GM23248 (cell line): ENCODE measurements at places on chromosomes 12 and 14. TPM values are rescaled to one million over a fixed set of nuclear protein-coding genes. Genes with fewer than 3 reads are reported as not detected.

The TAS2R14 gene
- polyA plus RNA-seq, result 3.0 and 3.4 TPM in 2 replicates

- peak; percentile 84 for DNase-seq
These were observed 200.6 kb downstream of the ANO4 start for GRCh38 chr12:100995201-100995600.

GRCh38 chr14:53743371-53743770, 213.3 kb downstream of the BMP4 start:
- DNase-seq, result no peak

GRCh38 chr12:113905829-113906228, 60.3 kb downstream of the RBM19 start:
- DNase-seq, result no peak

GRCh38 chr12:72468505-72468904, 196.3 kb downstream of the TRHDE start:
- DNase-seq, result no peak

DNA sequence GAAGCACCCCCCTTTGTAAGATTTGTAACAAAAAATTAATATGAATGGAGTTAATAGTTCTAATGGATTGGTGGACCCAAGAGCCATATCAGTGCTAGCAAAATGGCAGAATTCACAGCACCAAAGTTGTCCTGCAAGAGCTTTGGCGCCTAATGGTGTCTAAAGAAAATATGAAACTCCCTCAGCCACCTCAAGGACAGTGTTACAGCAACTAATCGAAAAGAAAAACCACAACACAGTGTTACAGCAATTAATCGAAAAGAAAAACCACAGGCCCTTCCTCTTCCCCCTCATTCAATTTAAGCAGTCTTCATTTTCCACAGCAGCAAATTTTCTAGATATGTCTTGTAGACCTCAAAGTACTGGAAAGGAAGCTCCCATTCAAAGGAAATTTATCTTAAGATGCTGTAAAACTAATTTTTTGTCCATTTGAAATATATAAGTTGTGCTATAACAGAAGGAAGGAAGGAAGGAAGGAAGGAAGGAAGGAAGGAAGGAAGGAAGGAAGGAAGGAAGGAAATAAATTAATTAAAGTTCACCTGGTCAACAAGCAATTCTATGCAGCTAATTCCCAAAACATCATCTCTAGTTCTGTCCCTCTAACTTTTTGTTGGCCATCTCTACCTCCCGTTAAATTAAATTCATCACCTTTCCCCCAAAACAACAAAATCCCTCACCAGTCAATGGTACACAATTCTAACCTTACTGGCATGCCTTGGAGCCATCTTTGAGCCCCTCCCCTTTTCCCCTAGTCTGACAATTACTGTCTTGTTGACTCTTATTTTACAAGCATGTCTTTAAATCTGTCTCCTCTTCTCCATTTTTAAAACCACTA, 17.4 kb downstream of the LRP6 start:
- DNase-seq, result no peak

DNA sequence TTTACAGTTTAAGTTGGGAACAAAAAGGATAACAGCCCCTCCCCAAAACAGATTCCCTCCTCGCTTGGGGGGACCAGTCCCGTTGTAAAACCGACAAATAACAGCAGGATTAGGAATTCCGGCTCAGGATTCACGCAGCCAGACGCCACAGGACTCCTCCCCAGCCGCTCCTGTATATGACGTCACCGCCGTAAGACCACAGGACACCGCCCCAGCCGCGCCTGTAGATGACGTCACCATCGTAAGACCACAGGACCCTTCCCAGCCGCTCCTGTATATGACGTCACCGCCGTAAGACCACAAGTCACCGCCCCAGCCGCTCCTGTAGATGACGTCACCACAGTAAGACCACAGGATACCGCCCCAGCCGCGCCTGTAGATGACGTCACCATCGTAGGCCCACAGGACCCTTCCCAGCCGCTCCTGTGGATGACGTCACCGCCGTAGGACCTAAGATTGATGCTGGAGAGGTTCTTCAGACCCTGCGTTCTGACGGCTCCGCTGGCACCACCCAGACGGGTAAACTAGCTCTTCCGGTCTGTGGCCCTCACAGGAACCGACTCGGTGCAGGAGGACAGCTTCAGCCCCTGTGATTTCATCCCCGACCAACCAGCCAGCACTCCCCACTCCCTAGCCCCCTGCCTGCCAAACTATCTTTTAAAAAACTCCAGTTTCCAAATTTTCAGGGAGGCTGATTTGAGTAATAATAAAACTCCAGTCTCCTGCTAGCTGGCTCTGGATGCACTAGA, 43.9 kb upstream of the FBRSL1 start:
- DNase-seq, result peak; percentile 82

GRCh38 chr12:113200021-113200797, 14.7 kb downstream of the RITA1 start:
- DNase-seq, result no peak

DNA sequence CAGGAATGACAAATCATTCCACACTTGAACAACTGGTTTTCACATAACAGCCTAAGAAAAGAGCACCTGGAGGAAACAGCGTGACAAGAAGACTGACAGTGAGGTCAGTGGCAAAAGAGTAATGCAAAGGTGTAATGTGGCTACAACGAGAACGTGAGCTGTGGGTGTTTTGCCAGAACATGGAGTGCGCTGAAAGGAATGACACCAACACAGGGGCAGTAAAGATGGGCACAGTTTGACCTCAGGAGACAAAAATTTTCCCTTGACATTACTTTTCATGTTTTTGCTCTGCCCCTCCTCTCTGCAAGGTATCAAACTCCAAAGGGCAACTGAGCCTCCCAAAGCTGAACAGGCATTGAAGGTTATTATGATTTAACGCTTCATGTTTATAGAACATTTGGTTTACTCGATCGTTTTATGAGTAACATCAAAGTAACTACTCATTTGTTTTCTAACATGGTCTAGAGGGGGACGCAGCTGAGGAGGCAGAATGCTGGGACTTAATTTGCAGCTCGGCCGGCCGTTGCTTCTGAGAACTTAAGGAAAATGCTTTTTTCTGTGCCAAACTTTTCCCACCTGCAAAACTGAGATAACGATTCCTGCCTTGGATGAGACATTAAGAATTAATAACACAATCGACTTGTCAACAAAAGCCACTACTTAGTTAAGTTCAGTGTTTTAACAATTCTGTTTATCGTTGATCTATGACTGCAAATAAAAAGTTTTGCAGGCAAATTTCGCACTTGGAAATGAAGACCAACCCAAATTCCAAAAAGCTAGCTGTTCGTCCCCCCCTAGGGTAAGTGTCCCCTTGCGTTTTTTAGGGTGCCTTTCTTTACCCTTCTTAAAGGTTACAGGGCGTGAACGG, 954 bp downstream of the HAUS4 start:
- peak; percentile 33 for DNase-seq

The PIANP gene
- polyA plus RNA-seq, result 0.60 and 0.75 TPM in 2 replicates

The DNAI7 gene
- polyA plus RNA-seq, result 0.25 TPM in 1 of 2 replicates, not detected in the other

The LGR5 gene
- polyA plus RNA-seq, result not detected in 2 replicates

DNA sequence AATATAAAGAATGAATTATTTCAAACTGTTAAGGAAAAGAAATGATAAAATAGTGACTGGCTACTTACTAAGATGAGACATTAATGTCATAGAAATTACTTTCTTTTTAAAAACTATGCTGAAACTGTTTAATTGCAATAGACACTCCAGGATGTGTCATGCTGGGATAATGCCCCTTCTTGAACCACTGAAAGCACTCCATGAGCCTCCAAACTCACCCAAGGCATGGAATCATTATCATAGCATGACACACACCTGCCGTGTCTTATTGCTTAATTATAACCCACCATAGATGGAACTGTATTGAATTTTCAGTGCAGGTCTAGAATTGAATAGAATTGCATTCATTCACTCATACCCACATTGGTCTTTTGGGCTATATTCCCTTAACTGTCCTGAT, 4.3 kb downstream of the MBIP start:
- no peak for DNase-seq

DNA sequence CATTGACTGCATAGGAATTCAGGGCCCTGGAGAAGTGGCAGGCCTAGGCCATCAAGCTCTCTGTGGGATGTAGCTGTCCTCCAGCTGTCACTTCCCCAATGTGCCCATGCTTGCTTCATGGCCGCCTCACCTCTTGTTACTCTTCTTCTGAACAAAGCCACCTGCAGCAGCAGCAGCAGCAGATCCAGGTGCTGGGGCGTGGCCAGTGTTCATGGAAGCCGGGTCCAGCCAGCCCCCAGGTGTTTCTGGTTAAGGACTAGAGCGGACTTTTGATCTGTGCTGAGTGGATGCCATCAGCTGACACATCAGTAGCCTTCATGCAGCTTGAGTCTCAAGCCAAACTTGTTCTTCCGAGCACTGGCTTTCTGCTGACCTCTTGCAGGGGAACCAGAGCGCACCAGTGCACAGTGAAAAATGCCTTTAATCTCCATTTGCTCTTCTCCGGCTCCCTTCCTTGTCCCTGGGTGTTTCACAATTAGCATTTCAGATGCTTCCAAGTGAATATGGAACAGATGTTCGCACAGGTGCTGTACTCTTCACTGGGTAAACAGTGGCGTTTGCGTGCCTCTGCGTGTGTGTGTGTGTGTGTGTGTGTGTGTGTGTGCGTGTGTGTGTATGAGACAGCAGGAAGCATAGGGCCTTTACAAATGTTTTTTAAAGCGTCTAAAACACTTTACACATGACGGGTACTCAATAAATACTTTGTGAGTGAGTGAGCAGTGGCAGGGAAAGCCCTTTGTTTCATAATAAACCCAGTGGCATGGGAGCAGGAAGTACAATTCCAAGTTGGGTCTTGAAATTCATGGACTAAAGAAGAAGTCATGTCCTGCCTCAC, 20.1 kb downstream of the TPCN1 start:
- peak; percentile 94 for DNase-seq

- DNase-seq, result no peak
These were observed 62.6 kb downstream of the SPPL3 start for GRCh38 chr12:120841525-120841924.

The ABHD12B gene
- polyA plus RNA-seq, result 0.31 TPM in 1 of 2 replicates, not detected in the other

DNA sequence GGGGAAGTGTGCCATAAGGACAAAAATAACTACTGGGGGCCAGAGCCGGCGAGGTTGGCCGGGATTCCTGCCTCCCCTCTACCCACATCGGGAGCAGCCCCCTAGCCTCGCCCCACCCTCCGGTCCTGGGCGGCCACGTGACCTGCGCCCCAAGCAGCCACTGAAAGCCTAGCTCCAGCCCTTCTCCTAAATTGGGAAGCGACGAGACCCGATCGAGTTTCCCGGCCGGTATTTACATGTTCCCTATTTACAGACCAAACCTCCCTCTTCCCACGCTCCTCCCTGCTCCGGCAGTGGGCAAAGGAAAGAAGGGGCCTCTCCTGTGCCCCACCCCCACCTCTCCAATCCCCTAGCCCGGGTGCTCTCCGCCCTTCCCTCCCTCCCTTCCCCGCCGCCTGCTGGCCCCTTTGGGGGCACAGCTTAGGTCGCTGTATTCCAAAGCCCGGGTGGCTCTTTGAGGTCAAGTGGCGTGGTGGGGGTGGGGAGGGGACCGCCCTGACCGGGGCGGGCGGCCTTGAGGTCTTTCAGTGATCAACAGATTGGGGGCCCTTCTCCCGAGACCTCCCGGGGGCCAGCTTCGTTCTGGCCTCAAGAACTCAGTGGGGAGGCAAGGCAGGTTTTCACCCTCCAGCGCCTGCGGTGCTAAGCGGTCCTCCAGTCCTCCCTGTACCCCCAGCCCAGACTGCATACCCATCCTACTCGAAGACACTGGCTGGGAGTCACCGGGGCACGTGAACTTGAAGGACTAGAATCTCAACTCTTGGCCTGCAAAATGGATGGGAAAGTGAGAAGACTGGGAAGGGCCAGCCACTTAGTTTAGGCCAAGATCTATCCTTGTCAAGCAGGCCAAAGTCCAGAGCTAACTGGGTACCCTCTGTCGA, 6.3 kb upstream of the CTDSP2 start:
- DNase-seq, result no peak

The SYNE2 gene
- polyA plus RNA-seq, result 1.8 and 2.8 TPM in 2 replicates

- DNase-seq, result no peak
These were observed 68.0 kb downstream of the PKP2 start for GRCh38 chr12:32828552-32828951.

The DLK1 gene
- not detected in 2 replicates for polyA plus RNA-seq

DNA sequence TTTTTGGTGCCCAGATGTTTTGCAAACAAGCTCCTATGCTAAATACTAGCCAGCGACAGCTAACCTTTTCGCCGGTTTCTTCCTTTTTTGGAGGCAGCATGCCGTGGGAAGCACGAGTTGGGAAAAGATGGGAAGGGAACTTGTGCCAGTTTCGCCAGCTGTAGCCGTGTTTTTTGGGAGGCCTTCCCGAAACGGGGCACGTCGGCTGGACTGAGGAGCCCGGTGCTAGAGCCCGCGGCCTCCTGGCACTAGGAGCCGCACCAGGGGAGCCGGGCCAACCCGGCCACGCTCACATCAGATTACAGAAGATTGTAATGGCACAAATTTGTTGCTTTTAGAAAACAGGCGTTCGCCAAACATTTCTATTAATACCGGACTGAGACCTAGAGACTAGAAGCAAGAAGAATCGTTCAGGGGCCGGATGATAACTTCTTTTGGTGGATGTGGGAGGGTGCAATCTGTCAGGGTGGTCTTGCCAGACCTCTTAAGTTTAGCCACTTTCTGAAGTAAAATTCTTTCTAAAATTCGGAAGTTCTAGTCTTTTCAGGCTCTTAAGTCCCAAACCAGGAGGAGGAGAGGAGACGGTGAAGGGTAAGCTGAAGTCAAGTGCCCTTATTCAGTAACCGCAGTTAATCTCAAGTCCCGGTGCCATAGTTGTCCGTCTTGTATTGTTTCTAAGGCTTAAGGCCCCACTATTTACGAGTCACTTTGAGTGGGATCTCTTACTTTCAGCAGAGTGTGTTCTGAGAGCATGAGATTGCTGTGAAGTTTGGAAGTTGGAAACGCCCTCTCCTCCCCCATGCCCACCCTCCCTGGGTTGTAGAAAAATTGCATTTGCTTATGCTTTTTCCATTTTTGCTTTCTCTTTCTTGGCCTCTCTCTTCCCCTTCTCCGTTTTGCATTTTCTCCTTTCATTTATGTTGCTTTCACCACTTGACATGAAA, 1.3 kb downstream of the RASSF3 start:
- peak; percentile 65 for DNase-seq

- DNase-seq, result no peak
These were observed 1486.2 kb upstream of the SEL1L start for GRCh38 chr14:83019744-83020414.

- DNase-seq, result peak; percentile 76
These were observed 107.3 kb downstream of the ZFP36L1 start for GRCh38 chr14:68685419-68686204.

DNA sequence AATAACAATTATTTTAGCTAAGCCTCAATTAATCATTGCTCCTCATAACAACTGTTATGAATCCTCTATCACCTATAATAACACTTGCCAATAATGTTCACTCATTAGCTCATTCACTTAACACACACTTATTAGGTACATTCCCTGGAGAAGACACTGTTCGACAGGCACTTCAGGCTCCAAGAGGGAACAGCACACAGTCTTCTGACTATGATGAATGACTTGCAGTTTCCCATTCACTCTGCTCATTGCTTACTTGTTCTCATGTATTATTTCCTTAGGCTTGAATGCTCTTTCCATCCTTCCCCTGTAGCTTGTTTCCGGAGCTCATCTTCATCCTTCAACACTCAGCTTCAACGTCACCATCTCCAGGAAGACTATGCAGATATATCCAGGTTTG, 437.3 kb downstream of the TMEM132D start:
- DNase-seq, result no peak
